DMS 273 treated with DMSO at 0.1 percent for 48 hours (cell line): ENCODE measurements at places on chromosomes 6 and 20.

GRCh38 chr6:35139924-35140638 is 1.1 kb downstream of the TCP11 start:
- DNase-seq, result peak; percentile 31

DNA sequence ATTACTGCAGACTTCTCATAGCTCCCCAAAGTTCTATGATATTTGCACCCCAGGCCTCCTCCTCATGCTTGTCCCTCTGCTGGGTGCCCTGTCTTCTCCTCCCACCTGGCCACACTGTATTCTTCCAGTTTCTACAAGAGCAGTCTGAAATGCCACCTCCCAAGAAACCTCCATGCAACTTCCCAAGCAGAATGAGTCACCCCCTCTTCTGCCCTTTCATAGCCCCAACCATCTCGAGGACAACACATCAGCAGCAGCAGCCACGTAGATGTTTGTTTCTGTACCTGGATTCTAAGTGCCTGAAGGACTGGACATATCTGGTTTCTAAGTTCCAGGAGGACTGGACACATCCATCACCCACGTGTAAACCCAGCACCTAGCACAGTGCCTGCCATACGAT is 6.6 kb upstream of the ULBP2 start:
- no peak for DNase-seq

- DNase-seq, result no peak
These were observed 297.1 kb upstream of the RIMS1 start for GRCh38 chr6:71589254-71589653.

GRCh38 chr20:1900321-1900801 is 5.2 kb downstream of the SIRPA start:
- DNase-seq, result peak; percentile 92

GRCh38 chr20:25216199-25216945 is 20.9 kb downstream of the ENTPD6 start:
- DNase-seq, result no peak

GRCh38 chr6:146916435-146917025 is 287.7 kb upstream of the STXBP5 start:
- DNase-seq, result no peak

GRCh38 chr20:31472395-31473330 is 2.3 kb downstream of the DEFB124 start:
- no peak for DNase-seq

GRCh38 chr6:139551376-139551775 is 176.9 kb upstream of the CITED2 start:
- DNase-seq, result no peak

GRCh38 chr6:11972806-11973205 is 39.3 kb upstream of the HIVEP1 start:
- DNase-seq, result no peak

- no peak for DNase-seq
These were observed 11.9 kb downstream of the BHLHE23 start for GRCh38 chr20:62994869-62995281.

DNA sequence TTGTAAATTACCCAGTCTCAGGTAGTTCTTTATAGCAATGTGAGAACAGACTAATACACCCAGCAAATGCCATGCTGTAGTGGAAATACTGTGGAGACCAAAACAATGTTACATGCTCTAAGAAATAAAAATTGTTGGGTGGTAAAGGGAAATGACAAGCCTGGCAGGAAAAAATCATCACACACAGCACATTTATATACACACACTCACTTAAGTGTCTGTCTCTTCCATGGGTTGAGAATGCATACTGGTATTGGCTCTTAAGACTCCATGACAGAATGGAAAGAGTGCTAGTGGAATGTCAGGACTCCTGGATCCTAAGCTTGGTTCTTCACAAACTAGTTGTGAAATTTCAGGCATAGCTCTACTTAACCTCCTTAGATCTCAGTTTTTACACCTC is 343.0 kb downstream of the CD83 start:
- DNase-seq, result no peak

- no peak for DNase-seq
These were observed 35.0 kb upstream of the AHI1 start for GRCh38 chr6:135532559-135532958.

DNA sequence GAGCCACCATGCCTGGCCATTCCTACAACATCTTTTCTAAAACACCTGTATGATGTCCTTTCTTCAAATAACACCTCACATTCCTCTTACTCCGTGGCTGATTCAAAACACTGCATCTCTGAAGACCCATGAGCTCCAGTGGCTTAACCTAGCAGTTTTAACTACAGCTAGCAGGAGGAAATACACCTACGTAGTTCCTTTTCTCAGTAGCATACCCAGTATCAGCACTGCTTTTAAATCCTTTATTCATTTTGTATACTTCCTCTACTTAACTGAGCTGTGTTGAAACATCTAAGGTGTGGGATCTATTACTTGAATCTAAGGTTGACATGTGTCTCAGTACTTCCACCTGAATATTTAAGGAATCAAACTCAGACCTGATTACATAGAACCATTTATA is 113.6 kb upstream of the CCDC28A start:
- no peak for DNase-seq

DNA sequence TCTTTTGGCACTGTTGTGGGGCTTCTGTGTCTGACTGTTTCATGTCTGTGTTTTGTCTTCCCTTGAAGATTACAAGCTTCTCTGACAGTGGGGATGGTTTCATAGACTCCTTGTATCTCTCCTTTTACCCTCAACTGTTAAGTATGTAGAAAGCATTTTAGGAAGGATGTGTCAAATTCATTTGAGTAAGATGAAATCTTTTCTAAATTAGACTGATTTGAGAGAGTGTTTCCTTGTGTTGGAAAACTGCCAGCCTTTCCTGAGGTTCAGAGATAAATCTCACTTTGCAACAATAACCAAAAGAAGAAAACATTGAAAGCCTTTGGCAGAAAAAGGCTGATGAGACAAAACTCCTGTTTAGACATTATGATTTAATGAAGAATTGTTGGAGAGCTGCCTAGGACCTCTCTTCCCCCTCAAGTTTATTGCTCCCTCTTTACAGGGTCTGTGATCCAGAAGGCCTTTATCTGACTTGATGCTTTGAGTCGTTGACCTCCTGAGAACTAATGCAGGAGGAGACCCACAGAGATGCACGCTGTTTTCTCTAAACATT is 68.3 kb downstream of the ANKS1A start:
- DNase-seq, result no peak

GRCh38 chr6:87753131-87753685 is 51.2 kb upstream of the AKIRIN2 start:
- no peak for DNase-seq

DNA sequence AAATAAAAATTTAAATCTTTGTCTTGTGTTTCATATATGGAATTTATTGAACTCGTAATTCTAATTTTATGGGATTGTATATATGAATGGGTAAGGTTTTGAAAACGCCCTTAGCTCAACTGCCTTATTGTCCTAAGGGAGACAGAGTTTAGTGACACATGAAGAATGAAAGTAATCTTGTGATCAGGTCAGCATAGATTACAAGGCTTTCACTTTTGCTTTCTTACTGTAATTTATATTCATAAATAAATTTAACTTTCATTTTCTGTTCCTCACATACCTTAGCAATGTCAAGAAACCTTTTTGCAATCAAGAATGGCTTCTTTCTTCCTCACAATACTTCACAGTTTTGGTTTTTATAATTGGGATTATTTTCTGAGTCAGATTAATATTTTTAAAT is 14.4 kb downstream of the KPNA5 start:
- no peak for DNase-seq

DNA sequence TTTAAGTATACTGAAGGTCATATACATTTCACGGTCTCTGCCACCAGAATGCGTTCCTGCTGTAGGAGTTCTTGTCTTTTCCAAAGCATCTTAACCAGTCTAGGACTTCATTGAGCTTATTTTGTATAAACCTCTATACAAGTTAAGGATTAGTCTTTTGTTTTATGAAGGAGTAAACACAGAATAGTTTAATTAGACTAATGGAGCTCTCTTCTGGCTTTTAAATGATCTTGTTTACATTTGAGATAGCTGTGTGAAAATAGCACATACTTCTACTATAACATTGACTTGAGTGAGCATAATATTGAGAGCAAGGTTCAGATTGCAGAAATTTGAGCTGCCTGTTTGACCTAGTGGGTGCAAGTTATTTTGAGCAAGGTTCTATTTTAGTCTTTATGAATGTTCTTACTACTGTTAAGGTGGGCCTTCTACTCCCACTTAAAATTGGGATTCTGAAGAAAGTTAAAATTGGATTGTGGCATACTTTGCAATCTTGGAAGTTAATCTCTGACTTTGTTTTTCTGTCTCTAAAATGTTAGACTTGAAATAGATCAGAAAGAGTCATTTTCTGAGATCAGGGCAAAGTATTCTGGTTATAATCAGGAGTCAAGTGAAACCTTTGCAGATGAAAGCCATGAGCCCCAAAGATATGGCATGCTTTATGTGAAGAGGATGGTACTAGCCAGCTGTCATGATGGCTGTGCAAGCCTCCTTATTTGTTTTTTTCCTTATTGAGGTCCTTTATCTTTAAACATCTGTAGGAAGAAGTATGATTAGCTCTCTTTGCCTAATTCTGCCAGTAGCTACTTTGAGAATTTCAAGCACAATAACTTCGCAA is 41.8 kb downstream of the RPRD1B start:
- DNase-seq, result no peak

DNA sequence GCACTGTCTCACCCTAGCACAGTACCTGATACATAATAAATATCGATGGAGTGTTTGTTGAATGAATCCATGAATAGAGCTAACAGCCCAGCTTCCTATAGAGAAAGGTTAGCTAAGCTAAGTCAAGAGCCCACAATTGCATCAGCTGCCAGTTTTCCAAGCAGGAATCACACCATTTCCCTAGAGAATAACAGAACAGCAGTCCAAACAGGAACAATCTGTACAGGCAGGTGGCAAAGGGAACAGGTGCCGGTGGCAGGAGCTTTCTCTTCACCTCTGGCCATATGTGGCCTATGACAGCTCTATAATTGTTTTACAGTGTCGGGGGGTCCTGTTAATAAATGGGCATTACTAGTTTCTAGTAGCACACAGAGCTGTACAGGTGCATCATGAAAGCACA is 38.8 kb downstream of the ISM1 start:
- DNase-seq, result no peak

DNA sequence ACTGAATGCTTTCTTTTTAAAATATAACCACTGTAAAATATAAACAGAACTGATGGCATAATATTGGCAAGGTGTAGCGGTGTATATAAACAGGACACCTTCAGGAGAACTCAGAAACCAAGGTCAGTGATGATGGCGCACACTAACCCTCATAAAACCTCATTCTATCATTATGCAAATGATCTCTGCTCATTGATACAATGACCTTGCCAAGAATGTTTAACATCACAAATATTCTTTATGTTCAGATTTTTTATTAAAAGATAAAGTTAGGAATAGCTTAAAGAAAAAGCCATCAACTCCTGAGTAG is 48.6 kb upstream of the DST start:
- DNase-seq, result no peak

DNA sequence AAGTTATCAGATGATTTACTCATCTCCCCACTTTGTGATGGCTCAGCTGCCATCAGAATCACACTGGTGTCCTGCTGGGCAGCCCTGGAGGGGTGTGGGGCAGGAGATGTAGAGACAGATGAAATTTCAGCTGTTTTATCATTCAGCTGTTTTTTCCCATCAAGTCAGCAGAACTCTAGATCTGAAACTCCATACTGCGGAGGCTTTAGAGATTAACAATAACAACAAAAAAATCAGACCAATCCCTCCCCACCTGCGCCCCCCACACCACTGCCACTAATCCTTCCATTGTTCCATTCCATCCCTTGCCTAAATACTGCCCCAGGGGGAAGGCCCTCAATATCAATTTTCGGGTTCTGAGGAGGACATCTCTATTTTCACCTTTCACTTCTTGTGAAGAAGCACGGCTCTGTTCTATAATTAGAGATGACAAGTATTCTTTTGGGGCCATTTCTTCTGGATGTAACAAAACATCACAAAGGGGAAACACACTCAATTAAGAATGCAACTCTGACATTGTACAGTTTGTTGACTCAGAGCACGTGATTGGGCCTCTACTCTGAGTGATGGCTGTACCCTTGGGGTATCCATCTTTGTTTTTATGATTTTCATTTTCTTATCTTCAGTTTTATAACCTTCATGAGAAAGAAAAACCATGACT is 396.3 kb downstream of the ZFAND3 start:
- DNase-seq, result no peak

- DNase-seq, result no peak
These were observed 11.0 kb downstream of the TBPL1 start for GRCh38 chr6:133964052-133964451.

DNA sequence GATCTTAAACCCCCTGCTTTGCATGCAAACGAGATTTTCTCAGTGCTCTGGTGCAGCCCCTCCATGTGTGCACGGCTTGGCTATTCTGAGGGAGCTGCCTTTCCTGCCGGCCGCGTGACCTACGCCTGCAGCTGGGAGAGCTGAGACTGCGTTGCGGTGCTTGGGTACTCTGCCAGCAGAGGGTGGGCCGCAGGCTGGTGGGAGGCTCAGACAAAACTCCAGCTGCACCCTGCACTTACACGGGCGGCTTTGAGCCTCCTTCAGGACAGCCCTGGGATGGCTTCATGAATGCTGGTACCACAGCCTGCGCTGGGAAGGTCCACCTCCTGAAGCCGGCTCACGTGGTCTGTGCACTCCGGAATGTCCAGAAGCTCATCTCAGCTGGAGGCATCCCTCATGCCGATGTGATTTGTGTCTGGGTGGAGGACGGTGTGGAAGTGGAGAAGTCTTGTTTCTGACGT is 223.7 kb downstream of the DLL1 start:
- DNase-seq, result no peak
